Mucosa of descending colon (tissue), 3 donors: ENCODE measurements at places on chromosomes 12 and 14. TPM values are rescaled to one million over a fixed set of nuclear protein-coding genes. Genes with fewer than 3 reads are reported as not detected.

GRCh38 chr14:97177635-97178034 is 380.5 kb downstream of the VRK1 start:
- DNase-seq, result no peak

DNA sequence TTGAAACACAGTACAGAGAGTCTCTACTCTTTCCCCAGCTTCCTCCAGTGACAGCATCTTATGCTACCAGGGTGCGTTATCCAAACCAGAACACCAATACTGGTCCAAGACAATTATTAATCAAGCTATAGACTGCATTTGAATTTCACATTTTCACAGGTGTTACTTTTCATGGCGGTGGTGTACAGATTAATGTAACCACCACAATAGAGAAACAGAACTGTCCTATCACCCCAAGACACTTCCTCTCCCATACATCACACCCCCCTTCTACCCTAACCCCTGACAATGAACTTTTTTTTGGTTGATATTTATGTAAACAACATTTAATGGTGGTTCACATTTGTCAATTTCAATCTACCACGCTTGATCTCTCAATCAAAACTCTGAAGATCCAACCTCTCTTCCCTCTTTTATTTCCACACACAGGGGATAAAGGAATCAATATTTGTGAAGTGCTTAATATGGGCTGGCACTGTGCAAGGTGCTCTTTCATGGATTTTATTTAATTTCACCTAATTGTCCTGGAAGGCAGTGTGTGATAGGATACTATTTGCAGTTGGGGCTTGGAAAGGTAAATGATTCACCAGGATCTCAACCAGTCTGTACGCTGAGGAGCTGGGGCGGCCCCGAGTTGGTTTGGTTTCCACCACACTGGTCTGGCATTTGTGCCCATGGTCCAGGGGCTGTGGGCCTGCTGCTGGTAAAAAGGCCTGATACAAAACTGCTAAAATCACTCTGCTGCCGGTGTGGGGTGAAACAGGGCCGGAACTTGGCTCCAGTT is 54.6 kb upstream of the DICER1 start:
- peak; percentile 50 for DNase-seq

DNA sequence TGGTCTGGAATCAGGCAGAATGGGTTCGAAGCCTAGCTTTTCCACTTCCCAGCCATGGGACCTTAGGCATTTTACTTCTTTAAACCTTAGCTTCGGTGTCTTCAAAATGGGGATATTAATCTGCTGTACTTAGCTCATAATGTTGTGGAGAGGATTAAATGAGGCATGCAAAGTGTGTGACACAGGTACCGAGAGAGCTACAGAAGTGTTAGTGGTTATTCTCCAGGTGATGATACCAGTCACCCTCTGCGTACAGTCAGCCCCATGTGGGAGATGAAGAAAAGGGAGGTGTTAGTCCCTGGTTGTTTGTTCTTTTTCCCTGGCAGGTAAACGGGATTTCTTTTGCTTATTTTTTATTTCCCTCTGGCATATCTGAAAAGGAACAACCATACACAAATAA is 212.1 kb downstream of the PHLDA1 start:
- DNase-seq, result no peak

GRCh38 chr14:92609955-92610354 is 96.4 kb downstream of the RIN3 start:
- no peak for DNase-seq

DNA sequence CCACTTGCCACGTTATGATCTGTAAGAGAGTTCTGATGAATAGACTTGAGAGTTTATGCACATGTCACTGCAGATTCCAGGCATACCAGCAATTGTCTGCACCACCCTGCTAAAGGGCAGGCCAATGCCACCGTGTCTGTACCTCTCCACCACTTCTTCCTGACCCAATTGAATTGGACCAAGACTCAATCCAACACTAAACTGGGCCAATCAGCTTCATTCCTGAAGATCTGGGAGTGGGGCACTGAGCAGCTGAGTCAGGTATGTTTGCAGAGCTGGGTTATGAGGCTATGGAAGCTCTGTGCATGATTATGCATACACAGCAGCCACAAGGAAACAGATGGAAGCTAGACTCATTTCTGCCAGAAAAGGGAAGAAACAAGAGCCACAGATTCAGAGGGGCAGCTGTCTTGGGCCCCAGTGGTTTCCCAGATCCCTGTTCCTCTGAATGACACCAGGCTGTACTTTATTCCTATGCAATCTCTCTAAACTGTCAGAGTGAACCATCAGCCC is 28.0 kb downstream of the DAO start:
- no peak for DNase-seq

GRCh38 chr14:21475767-21476522 is 814 bp downstream of the RAB2B start:
- no peak for DNase-seq

- no peak for DNase-seq
These were observed 77.4 kb downstream of the FBXL14 start for GRCh38 chr12:1517007-1517406.

GRCh38 chr12:88266806-88267360 is 124.8 kb downstream of the TMTC3 start:
- DNase-seq, result no peak

DNA sequence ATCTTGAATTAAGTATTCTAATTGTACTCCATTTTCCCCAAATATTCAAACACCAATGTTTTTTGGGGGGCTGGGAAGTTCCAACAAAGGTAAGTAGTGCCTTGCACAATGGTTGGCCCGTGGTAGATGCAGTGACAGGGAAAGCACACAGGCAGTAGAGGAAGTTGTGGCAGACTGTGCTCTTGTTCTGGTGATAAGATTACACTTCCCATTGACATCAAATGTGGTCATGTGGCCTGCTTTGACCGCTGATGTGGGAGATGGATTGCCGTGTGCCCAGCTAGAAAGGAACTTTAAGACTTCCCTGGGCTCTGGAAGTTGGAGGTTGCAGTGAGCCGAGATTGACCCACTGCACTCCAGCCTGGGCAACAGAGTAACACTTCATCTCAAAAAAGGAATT is 223.8 kb downstream of the VRK1 start:
- peak; percentile 3 for DNase-seq

GRCh38 chr12:118065380-118065779 is 4.4 kb upstream of the WSB2 start:
- DNase-seq, result no peak

DNA sequence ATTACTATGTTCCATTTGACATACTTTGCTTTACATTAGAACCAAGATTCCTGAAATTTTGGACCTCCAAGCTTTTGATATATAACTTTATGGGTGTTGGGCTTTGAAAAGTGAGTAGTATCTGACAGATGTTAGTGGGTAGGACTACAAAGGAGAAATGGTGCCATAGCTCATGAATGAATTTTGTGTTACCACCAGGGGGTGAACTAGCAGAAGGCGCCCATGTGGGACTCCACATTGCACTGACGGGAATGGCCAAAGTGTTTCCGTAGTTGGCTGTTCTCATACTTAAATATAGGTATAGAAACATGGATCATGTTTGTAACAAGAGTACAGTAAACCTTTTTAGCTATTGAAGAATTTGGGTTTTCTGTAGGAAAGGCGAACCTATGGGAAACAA is 337.5 kb downstream of the FLRT2 start:
- no peak for DNase-seq

GRCh38 chr14:99573436-99574098 is 30.4 kb downstream of the CCDC85C start:
- no peak for DNase-seq

- DNase-seq, result no peak
These were observed 10.8 kb upstream of the RBMS2 start for GRCh38 chr12:56510786-56511185.

- DNase-seq, result no peak
These were observed 224.3 kb downstream of the NEDD1 start for GRCh38 chr12:97131220-97131981.

- no peak for DNase-seq
These were observed 67.7 kb upstream of the NTF3 start for GRCh38 chr12:5364036-5364770.

DNA sequence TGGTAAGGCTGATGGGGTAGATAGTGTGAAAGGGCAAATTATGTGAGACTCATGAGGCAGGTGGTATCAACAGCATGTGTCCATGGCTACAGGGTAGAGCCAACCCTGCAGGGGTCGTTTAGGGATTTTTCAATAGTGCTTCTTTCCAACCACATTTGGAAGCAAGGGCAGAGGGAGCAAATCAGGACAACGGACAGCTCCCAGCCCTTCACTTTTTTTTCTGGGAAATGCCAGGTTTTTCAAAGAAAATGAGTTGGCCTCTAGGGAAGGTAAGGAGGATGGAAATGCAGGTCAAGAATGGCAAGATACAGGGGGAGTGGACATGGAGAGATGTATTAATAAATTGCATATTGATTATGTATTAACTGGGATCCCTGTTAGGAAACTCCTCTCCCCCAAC is 4.9 kb upstream of the CMA1 start:
- DNase-seq, result no peak

DNA sequence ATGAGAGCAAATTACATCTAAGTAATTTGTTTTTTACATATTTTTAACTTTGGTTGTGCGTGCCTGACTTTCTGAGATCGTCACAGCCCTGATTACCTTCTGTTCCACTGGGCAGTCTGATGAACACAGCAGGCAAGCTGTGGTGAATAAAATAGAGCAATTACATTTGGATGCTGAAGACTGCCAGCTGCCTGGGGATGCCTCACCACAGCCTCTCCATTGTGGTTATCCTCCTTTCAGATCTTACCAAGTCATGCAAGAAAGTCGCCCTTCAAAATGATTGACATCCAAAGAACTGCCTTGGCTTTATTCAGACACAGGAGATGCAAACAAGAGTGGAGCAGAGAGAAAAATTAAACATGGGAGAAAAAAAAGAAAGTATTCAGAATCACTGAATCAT is 456.6 kb upstream of the TMPO start:
- no peak for DNase-seq

GRCh38 chr12:104588047-104588920 is 131.5 kb downstream of the CHST11 start:
- DNase-seq, result no peak

DNA sequence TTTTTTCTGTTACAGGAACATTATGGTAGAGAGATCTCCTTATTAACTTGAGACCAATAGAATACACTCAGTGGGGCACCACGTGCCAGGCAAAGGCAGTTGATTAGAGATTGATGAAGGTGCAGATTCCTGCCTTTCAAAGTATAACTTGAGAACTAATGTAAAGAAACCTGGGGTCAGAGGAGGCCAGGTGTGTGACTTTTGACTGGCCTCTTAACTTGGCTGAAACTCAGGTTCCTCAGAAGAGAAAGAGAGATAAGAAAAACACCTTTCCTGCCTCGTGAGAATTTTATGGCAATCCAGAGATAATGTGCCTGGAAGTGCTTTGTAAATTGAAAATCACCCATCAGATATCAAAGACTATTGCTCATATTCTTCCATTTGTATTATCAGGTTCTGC is 110.7 kb upstream of the GZMB start:
- no peak for DNase-seq

DNA sequence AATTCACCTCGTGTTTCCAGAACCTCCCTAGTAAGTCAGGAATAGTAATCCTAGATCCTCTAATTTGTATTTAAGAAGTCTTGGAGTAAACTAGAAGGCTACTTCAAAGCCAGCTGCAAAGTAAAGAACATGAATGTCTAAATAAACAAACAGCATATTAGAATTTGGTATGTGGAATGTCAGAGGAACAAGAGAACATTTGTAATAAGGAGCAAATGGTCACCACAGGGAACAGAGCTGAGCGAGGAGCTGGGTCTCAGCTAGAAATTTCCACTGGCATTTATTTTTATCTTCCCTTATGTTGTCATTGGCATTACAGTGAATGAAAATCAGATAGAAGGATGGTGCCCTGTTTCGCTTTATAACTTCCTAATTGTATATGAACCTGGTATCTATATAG is 50.2 kb downstream of the FRMD6 start:
- no peak for DNase-seq

DNA sequence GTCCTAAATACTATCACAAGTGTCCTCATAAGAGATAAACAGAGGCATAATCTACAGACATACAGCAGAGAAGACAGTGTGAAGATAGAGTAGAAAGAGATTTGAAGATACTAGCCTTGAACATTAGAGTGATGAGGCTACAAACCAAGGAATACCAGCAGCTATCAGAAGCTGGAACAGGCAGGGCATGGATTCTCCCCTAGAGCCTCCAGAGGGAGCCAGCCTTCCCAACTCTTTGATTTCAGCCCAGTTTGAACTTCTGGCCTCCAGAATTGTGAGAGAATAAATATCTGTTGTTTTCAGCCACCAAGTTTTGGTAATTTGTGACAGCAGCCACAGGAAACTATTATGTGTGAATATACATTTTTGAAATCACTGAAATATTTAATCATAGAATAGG is 47.2 kb downstream of the CCDC91 start:
- no peak for DNase-seq

DNA sequence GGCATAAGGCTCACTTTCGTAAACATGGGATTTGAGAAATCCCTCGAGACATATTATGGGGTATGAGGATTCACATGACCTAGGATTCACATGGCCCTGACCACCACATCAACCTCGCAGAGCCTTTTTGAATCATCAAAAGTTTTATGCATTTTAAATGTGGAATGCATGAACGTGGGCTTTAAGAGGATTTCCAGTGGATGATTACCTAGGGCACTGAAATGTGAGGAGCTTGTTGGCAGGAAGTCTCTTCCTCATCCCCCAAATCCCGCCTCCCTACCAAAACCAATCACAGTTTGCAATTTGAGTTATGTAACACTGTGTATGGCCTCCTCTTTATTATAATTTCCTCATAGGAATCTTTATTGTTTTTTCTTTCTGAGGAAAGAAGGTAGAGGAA is 659.6 kb upstream of the TBX3 start:
- no peak for DNase-seq

DNA sequence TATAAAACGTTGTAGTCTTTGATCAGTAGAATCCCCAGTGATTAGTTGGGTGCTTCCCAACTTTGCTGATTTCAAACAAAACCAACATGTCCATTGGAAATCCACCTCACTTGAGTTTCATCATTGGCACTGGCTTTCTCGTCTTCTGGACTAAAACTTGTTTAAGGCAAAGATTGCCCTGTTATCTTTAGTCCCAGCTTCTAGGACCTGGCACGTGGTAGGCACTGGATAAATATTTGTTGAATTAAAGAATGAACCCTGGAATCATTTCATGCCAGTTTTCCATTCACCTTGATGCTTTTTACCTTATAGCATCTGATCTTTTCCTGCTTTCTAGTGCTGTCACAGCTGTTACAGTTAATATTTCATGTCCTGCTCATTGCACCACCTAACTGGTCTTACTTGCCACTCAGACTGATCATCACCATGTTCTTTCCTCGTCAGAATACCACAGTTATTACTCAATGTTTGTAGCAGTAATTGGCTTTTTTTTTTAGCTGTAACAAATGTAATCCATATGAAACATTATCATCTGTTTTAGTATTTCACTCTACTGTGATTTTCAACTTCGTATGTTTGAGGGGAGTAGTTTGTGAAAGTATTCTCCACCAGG is 7.3 kb upstream of the C12orf50 start:
- DNase-seq, result no peak

The DCN gene
- 315 TPM for total RNA-seq

The IFNG gene
- total RNA-seq, result not detected

The ZDHHC22 gene
- 1.7 TPM for total RNA-seq

The CPM gene
- 130 TPM for total RNA-seq

The EMP1 gene
- 680 TPM for total RNA-seq

The CIDEB gene
- 15.8 TPM for total RNA-seq

The KRT73 gene
- total RNA-seq, result not detected

The MYH6 gene
- not detected for total RNA-seq

The EGLN3 gene
- total RNA-seq, result 72.8 TPM

The ARHGAP5 gene
- total RNA-seq, result 106 TPM

The DNAJC22 gene
- total RNA-seq, result 45.7 TPM

The FGFR1OP2 gene
- 25.1 TPM for total RNA-seq

The ASCL1 gene
- not detected for total RNA-seq

The ATN1 gene
- total RNA-seq, result 68.5 TPM

The CDKL1 gene
- total RNA-seq, result 70.4 TPM

The IGFBP6 gene
- total RNA-seq, result 10.0 TPM

The BLTP3B gene
- total RNA-seq, result 20.6 TPM
